Mammary microvascular endothelial cell (primary cell): ENCODE measurements at places on chromosomes 2 and 18. TPM values are rescaled to one million over a fixed set of nuclear protein-coding genes. Genes with fewer than 3 reads are reported as not detected.

Gene RAB11FIP5
- total RNA-seq = 59.0 and 65.0 TPM in 2 replicates

Gene ID2
- 90.1 and 98.7 TPM in 2 replicates for total RNA-seq

Gene KIF5C
- 0.25 and 0.33 TPM in 2 replicates for total RNA-seq

Gene SERPINB11
- total RNA-seq = not detected in 2 replicates

Gene FARSB
- 26.9 and 30.2 TPM in 2 replicates for total RNA-seq

Gene OXER1
- total RNA-seq = not detected in 2 replicates

Gene RAB27B
- under 0.01 and 0.25 TPM in 2 replicates for total RNA-seq

Gene DLGAP1
- total RNA-seq = 0.93 and 1.1 TPM in 2 replicates

Gene GKN1
- not detected in 2 replicates for total RNA-seq

Gene LOXHD1
- not detected in 2 replicates for total RNA-seq

Gene TBR1
- total RNA-seq = not detected in 2 replicates

Gene CD207
- not detected in 2 replicates for total RNA-seq

Gene MYOM1
- 0.05 and 0.07 TPM in 2 replicates for total RNA-seq

Gene RIT2
- total RNA-seq = not detected in 2 replicates

Gene TTL
- total RNA-seq = 28.0 and 31.7 TPM in 2 replicates

Gene EPB41L3
- total RNA-seq = 57.3 and 63.3 TPM in 2 replicates

Gene VWA3B
- not detected in 2 replicates for total RNA-seq

Gene INSIG2
- 10.9 and 12.3 TPM in 2 replicates for total RNA-seq

Gene RAMP1
- not detected in 2 replicates for total RNA-seq

Gene FOXI3
- total RNA-seq = not detected in 2 replicates

Gene ATG16L1
- total RNA-seq = 24.0 and 30.2 TPM in 2 replicates

Gene TCF23
- total RNA-seq = not detected in 2 replicates

Gene RNF152
- total RNA-seq = 5.9 TPM in 2 replicates

Gene NT5DC4
- total RNA-seq = not detected in 2 replicates

Gene MARS2
- total RNA-seq = 6.6 TPM in 2 replicates

Gene REG3G
- total RNA-seq = not detected in 2 replicates

Gene DAPL1
- not detected in 2 replicates for total RNA-seq

Gene FZD7
- 0.27 TPM in 1 of 2 replicates, not detected in the other for total RNA-seq

Gene TMEM150A
- 13.0 and 13.6 TPM in 2 replicates for total RNA-seq

Gene SETBP1
- total RNA-seq = under 0.01 TPM in 1 of 2 replicates, not detected in the other

Gene CDK5R2
- not detected in 2 replicates for total RNA-seq

Gene RPE
- total RNA-seq = 83.5 and 100 TPM in 2 replicates
